ENCODE measurements at places on chromosomes 4 and X. TPM values are rescaled to one million over a fixed set of nuclear protein-coding genes. Genes with fewer than 3 reads are reported as not detected.
A peak's percentile ranks its signal among the peaks of the same experiment; 100 is the strongest.

Gene NPY5R
- not detected for total RNA-seq

Gene PCSK1N
- not detected for total RNA-seq

Gene PAK3
- total RNA-seq, result 0.26 TPM

Gene TCEAL7
- 1.7 TPM for total RNA-seq

Gene VSIG1
- total RNA-seq, result not detected

DNA sequence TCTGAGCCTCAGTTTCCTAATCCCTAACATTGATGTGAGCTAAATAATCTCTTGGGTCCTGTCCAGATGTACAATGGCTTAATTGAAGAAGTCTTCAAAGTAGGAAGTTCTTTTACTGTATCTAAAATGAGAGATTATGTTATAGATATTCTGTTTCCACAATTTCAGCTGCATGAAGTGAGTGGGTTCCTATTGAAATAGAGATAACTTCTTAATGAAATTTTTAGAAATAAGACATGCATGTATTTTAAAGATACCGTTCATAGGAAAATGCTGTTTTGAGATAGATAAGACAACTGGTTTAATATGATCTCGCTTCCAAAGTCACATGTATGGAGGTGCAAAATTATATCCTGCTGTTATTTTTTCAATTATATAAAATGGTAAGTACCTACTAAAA, 71.9 kb downstream of the CLDN22 start:
- H3K27ac ChIP-seq, result no peak overlapping the region
- no peaks in the 10 kb centered on the region for H3K36me3 ChIP-seq
- H3K4me3 ChIP-seq, result no peak overlapping the region
- no peak for DNase-seq
- no peaks in the 10 kb centered on the region for H3K4me1 ChIP-seq

DNA sequence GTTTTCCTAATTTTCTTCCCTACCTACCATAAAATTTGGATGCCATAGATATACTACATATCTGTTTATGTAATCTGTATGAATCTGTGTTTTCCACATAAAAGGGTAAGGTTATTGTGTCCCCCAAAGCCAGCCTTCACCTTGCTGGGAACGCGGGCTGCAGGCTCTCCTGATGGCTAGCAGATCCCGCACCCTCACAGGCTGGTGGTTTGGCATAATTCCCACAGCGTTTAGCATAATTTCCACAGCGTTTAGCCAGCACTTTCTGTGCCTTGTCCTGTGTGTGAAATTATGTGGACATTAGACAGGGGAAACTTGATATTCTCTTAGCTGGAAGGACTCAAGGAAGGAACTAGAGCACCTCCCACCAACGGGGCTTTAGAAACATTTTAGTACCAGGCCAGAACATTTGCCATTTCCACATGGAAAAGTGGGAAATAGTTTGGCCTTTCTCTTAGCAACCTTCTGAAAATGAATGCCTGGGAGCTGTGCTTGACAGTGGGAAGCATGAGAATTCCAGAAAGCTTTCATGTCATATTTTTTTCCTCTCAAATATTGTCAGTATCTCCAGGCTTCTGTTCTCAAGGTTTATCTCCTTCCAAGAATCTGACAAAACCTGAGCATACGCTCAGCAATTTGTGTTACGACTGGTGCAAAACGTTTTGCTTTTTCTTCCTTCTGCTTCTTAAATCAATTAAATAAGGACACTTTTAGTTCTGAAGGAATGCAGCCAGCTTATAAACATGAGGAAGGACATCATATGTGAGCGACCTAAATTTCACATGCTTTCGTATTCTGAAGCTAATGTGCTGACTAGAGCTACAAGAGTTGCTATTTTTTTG, 67.9 kb downstream of the STK32B start:
- H3K36me3 ChIP-seq, result no peaks in the 10 kb centered on the region
- DNase-seq, result no peak
- no peaks in the 10 kb centered on the region for H3K4me1 ChIP-seq
- H3K4me3 ChIP-seq, result no peak overlapping the region
- H3K27ac ChIP-seq, result no peak overlapping the region

DNA sequence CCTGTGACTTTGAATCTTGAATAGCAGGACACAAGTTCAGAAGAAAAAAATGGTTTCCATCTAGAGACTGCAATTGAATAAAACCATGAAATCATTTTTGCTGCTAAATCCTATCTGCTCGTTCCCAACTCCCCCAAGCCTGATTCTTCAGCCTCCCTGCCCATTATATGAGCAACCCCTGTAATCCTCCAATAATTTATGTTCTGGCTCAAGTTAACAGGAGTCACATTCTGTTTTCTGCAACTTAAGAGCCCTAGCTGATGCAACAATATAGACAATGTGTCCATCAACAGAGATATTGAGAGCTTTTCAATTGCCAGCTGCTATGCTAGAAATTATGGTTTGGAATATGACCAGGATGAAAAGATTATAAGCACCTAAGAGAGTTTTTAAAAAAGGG, 84.1 kb downstream of the LDB2 start:
- H3K4me3 ChIP-seq, result no peak overlapping the region
- DNase-seq, result no peak
- H3K27me3 ChIP-seq, result no peaks in the 10 kb centered on the region
- no peaks in the 10 kb centered on the region for H3K36me3 ChIP-seq
- H3K27ac ChIP-seq, result no peak overlapping the region

DNA sequence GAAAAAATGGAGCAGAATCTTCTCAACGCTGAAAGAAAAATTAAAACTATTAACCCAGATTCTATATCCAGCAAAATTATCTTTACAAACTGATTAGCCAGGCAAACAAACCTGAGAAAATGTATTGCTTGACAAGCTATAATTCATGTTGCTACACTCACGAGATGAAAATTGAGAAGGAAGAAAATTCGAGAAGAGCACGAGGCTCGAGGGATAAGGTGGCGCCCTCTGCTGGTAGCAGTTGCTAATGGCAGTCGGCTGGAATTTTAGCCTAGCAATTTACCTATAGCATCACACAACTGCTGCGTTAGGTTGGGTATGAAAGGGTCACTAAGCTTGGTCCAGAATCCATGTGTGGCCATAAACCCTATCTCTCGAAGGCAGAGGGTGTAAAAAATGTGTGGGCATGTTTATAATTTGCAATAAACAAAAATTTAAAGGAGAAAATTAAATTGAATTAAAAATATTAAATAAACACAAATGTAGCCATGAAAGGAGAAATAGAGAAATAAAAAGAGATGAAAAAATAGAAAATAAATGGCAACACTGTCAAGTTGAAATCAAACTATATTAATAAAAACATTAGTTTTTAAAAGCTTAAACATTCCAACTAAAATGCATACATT, 126.6 kb downstream of the PPP4R3C start:
- no peak for DNase-seq
- no peaks in the 10 kb centered on the region for H3K27me3 ChIP-seq
- no peak overlapping the region for H3K4me3 ChIP-seq
- H3K36me3 ChIP-seq, result no peaks in the 10 kb centered on the region

DNA sequence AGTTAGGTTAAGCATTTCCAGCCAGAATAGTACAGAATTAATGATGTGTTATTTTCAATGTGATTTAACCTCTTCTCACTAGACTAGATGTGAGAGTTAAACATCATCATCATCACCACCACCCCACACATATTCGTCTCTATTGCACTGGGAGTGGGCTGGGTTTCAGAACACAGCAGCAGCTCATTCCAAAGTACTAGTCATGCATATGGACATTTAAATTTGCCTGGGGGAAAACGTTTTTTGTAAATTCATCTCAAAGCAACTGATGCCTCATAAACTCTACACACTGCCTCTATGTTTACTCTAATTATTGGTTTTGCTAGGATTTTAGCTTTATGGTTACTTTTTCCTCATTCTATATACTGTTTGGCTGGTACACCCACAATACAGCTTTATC, 509.1 kb downstream of the PPP4R3C start:
- no peaks in the 10 kb centered on the region for H3K36me3 ChIP-seq
- no peak overlapping the region for H3K4me3 ChIP-seq
- no peak for DNase-seq
- no peak overlapping the region for H3K27ac ChIP-seq
- H3K4me1 ChIP-seq, result no peaks in the 10 kb centered on the region
- H3K27me3 ChIP-seq, result no peaks in the 10 kb centered on the region

GRCh38 chr4:148216866-148217814, 225.1 kb downstream of the NR3C2 start:
- H3K27ac ChIP-seq, result peak overlapping the region; percentile 34
- no peaks in the 10 kb centered on the region for H3K36me3 ChIP-seq
- no peaks in the 10 kb centered on the region for H3K27me3 ChIP-seq
- DNase-seq, result no peak
- H3K4me1 ChIP-seq, result peaks cover 27% of the 10 kb centered on the region

GRCh38 chr4:185110375-185110823, 32.7 kb upstream of the SLC25A4 start:
- H3K4me1 ChIP-seq, result peaks cover 26% of the 10 kb centered on the region
- H3K27me3 ChIP-seq, result no peaks in the 10 kb centered on the region
- no peak overlapping the region for H3K27ac ChIP-seq
- DNase-seq, result no peak
- H3K36me3 ChIP-seq, result no peaks in the 10 kb centered on the region

DNA sequence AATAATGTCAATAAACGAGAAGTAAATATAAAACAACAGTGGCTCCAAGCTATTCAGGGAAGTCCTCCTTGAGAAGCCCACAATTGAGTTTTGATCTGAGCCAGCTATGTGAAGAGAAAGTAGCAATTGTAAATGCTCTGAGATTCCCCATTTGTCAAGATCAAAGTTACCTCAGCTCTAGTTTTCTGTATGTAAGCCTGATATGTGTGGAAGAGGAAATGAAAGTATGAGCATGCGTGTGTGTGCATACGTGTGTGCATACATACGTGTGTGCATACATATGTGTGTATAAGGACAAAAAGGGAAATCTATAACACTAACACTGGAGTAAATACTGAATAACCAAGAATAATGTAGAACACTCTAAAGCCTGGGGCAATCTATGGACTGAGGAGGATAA, 130.3 kb downstream of the SCFD2 start:
- DNase-seq, result no peak
- no peaks in the 10 kb centered on the region for H3K27me3 ChIP-seq
- H3K36me3 ChIP-seq, result no peaks in the 10 kb centered on the region
- H3K4me1 ChIP-seq, result no peaks in the 10 kb centered on the region
- no peak overlapping the region for H3K4me3 ChIP-seq
- no peak overlapping the region for H3K27ac ChIP-seq

DNA sequence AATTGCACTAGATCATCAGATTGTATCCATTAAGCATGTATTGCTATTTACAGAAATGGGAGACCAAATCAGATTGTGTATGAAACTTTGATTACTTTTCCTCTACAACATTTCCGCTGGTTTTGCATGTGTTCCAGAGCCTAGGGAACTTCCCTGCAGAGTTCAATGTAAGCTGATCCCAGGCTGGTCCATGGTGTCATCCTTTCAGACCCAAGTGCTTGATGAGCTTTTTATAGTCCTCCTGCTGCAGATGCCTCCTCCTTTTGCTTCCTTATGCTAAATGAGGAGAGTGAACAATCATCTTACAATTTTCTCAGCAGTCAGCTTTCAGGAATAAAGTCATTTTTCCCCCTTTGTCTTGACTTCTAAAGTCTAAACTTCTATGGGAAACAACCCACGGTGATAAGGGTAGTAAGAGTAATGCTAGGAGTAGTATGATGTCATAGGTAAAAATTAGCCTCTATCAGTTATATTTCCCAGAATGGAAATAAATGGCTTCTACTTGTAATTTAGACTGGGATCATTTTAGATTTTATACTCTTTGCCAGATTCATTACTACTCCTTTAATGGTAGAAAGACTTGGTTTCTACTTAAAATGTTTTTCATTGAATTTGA, 55.1 kb upstream of the SLC4A4 start:
- H3K27me3 ChIP-seq, result no peaks in the 10 kb centered on the region
- no peak for DNase-seq
- no peaks in the 10 kb centered on the region for H3K36me3 ChIP-seq

DNA sequence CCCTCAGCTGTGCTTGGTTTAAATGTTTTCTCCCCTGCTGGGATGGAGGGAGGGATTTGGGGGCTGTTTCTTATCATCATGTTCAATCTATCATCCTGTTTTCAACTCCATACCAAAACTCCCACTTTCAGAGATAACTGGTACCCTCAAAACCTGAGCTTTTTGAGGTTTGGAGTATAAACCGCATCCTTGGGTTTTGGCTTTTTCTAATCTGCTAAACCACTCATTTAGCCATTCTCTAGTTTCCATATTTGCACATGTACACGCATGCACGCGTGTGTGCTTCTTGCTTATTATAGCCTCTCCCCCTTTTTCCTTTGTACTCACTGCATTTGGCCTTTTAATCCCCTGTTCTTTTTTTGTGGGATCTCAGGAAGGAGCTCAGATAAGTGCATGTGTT, 116.7 kb upstream of the TEX13D start:
- no peaks in the 10 kb centered on the region for H3K36me3 ChIP-seq
- H3K4me1 ChIP-seq, result peaks cover 9% of the 10 kb centered on the region
- no peaks in the 10 kb centered on the region for H3K27me3 ChIP-seq
- H3K27ac ChIP-seq, result no peak overlapping the region
- DNase-seq, result no peak

- H3K36me3 ChIP-seq, result peaks cover 11% of the 10 kb centered on the region
- no peak overlapping the region for H3K4me3 ChIP-seq
- no peak overlapping the region for H3K27ac ChIP-seq
- peaks cover 30% of the 10 kb centered on the region for H3K4me1 ChIP-seq
Observed at GRCh38 chrX:153783378-153784013, 2.7 kb downstream of the SRPK3 start.

- H3K4me1 ChIP-seq, result no peaks in the 10 kb centered on the region
- H3K27me3 ChIP-seq, result no peaks in the 10 kb centered on the region
- no peak for DNase-seq
- H3K27ac ChIP-seq, result no peak overlapping the region
- no peaks in the 10 kb centered on the region for H3K36me3 ChIP-seq
- H3K4me3 ChIP-seq, result no peak overlapping the region
Observed at GRCh38 chr4:150363721-150364688, 217.9 kb upstream of the MAB21L2 start.

- no peaks in the 10 kb centered on the region for H3K27me3 ChIP-seq
- no peak overlapping the region for H3K27ac ChIP-seq
- H3K4me1 ChIP-seq, result no peaks in the 10 kb centered on the region
Observed at GRCh38 chr4:181650033-181650825, 593.0 kb upstream of the TENM3 start.

DNA sequence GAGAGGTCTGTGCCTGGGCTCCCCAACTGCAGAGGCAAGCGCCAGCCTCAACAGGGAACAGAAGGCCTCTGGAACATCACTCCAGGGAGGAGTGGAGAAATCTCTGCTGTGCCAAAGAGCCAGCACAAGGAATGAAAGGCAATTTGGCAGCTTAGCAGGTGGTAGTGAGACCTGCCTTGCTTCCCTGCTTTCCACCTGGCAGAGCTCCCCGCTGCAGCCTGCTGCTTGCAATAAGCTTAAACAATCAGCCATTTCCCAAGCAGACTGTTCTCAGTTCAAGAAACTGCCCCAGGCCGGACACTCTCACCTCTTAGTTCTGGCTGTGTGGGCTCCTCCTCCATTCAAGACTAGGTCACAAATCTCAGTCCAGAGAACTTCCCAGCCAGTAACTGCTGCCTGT, 370.6 kb downstream of the MAGEB5 start:
- no peak for DNase-seq
- no peak overlapping the region for H3K4me3 ChIP-seq
- H3K36me3 ChIP-seq, result no peaks in the 10 kb centered on the region
- no peak overlapping the region for H3K27ac ChIP-seq
- no peaks in the 10 kb centered on the region for H3K27me3 ChIP-seq

- no peak overlapping the region for H3K27ac ChIP-seq
- H3K36me3 ChIP-seq, result no peaks in the 10 kb centered on the region
- H3K27me3 ChIP-seq, result no peaks in the 10 kb centered on the region
- no peak for DNase-seq
- no peaks in the 10 kb centered on the region for H3K4me1 ChIP-seq
Observed at GRCh38 chr4:181158971-181159370, 1084.2 kb upstream of the TENM3 start.

- no peak overlapping the region for H3K4me3 ChIP-seq
- no peak for DNase-seq
- H3K36me3 ChIP-seq, result no peaks in the 10 kb centered on the region
- H3K27ac ChIP-seq, result no peak overlapping the region
- no peaks in the 10 kb centered on the region for H3K27me3 ChIP-seq
Observed at GRCh38 chr4:120777459-120777858, 145.1 kb downstream of the PRDM5 start.
